ENCODE measurements at places on chromosomes 7 and 10.
A peak's percentile ranks its signal among the peaks of the same experiment; 100 is the strongest.

- no peak for DNase-seq
Observed at GRCh38 chr10:131630772-131631258, 270.0 kb upstream of the PPP2R2D start.

DNA sequence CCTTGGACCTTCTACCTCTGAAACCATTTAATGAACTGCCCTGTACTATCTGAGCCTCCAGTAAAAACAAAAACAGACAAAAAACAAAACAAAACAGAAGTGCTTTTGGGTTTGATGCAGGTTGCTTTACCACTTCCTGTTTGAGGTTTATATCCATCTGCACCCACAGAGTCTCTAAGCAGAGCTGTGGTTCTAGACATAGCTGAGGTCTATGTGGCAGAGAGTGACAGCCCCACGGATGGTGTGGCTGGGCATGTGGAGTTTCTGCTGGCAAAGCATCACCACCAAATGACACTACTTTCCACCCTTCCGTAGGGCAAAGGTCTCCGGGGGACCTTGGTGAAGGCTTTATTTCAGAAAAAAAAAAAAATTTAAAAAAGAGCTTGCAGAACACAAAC, 754.2 kb downstream of the GRID1 start:
- DNase-seq = no peak

GRCh38 chr10:6704896-6705295, 124.8 kb upstream of the PRKCQ start:
- DNase-seq = no peak

GRCh38 chr10:5575482-5576153, 50.9 kb downstream of the CALML3 start:
- DNase-seq = no peak

DNA sequence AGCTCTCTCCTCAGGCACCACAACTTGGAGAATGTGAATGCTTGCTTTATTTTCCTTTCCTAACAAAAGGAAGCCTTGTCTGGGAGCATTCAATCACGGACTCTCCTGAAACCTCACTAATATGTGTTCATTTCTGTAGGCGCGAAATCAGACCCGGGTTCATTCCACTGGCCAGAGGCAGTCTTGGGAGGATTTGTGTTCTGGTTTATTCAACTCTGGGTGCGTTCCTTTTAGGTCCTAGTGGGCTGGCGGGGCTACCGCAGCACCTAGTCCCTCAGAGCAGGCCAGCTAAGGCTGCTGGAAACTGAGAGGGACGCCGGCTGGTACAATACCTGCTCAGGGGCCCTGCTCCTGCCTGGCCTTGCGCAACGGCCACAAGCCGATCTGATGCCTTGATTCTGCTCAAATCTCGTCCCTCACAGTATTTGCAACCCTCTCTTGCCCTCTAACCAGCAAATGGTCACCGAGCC, 7.5 kb downstream of the HOXA4 start:
- DNase-seq = no peak

- no peak for DNase-seq
Observed at GRCh38 chr7:46705386-46706255, 784.5 kb upstream of the IGFBP3 start.

DNA sequence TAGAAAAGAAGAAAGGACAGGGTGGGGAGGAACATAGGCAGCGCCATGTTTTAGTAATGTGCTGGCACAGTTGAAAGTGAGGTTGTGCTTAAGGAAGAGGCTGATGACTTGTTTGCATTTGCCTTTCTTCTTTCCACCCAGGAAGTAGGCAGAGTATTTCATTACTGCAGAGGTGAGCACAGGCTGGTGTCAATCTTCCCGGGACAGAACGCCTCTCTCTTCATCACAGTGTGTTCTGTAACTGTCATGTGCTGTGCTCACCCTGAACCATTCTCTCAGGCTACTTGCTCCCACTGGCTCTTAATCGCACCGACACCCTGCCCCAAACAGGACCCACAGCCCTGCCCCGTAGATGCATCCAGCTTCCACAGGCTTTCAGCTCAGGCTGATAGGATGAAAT, 135.8 kb upstream of the YAE1 start:
- no peak for DNase-seq

DNA sequence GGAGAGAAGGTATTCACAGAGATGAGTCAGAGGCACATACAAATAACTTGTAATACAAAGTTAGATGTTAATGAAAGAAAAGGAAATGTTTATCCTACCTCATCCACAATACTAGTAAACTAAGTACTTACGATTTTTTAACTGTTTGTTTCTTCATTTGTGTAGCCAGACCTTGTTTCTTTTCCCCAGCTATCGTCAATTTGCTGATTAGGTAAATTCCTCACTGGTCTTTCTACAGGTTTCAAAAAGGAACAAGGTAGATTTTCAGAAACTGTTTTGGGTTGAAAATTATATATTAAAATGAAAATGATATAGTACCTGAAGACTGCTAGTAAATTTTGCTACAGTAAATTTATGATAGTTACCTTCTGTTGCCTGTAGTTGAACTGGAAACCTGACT, 56.6 kb downstream of the PON1 start:
- DNase-seq = no peak

- no peak for DNase-seq
Observed at GRCh38 chr7:71182438-71182935, 50.5 kb downstream of the GALNT17 start.

- no peak for DNase-seq
Observed at GRCh38 chr7:34041707-34042106, 136.4 kb downstream of the BMPER start.

DNA sequence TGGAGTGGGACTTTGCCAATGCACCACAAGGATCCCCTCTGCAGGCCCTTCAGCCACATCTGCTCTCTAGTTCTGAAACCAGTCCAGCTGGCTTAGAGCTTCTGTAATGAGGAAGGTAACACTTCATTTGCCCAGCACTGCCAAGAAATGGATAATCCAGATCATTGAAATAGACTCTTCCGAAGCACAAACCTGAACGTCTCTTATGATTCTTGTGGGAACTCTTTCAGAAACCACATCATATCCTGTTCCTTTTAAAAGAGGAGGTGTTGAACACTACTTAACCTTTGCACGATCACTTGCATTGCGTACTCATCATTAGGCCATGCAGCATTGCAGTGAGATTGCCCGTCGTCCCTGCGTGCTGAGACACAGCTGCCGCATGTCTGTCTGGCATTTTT, 25.8 kb upstream of the PLPP4 start:
- no peak for DNase-seq

DNA sequence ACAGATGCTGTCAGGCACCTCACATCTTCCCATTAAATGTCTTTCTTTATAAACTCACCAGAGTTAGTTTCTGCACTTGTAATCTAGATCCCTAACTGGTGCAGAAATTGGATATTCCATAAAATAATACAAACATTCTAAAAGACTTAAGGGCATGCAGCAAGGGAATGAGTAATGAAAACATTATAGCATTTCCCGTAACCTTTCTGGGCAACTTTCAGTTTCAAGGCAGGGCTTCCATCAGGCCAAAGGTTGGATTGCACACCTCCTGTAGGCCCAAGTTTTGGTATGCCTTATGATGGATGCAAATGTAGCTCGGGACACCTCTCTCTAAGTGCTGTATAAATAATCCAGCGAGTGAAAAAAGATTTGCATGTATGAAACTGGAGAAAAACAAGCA, 129.9 kb upstream of the LYZL2 start:
- no peak for DNase-seq

- DNase-seq = no peak
Observed at GRCh38 chr10:71629131-71629530, 90.4 kb downstream of the C10orf105 start.

DNA sequence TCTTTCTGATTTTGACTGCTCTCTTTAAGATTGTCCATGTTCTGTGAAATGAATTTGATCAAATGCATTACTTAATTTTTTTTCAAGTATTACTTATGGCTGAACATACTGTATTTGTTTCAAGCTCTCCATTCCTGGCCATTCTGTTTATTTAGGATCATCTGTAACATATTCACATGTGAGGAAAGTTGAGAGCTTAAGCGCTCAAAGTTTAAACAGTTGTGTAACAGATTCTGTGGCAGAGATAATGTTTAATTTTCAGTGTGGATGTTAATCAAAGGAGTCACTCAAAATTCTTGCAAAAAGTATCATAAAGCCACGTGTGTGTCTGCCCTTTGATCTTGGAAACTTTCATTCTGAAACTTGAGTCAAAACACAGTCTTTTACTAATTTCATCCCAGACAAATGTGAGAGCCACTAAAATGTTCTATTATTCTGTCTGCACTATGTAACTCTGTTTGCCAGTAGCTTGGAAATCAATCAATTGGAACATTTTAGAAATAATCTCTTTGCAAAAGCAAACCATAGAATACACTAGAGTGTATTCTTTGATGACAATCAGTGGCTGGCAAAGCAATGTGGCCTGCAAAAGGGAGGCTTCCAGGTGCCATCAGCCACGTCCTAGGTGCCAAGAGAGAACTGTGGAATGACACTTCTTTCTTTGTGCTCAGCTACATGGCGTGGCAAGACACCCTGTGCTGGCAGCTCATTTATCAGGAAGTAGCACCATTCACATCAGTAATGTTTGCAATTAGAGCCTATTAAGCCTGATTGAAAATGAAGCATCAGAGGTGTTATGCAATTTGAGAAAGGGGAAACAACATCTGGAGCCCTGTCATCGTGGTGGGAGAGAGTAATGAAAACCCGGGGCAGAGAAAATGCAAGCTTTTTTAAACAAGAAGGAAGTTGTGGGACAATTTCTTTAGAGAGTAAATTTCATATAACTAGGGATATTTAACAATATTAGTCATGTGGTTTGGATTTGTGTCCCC, 40.9 kb downstream of the ARL5B start:
- no peak for DNase-seq

GRCh38 chr10:70035531-70035930, 17.1 kb upstream of the MACROH2A2 start:
- DNase-seq = no peak

DNA sequence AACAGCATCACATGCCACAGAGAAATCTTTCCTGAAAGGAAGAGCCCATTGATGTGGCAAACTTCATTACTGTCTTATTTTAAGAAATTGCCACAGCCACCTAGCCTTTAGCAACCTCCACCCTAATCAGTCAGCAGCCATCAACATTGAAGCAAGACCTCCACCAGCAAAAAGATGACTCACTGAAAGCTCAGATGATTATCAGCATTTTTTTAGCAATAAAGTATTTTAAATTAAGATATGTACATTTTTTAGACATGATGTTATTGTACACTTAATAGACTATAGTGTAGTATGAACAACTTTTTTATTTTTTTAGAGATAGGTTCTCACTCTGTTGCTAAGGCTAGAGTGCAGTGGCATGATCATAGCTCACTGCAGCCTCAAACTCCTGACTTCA, 14.8 kb downstream of the STEAP1B start:
- DNase-seq = no peak

DNA sequence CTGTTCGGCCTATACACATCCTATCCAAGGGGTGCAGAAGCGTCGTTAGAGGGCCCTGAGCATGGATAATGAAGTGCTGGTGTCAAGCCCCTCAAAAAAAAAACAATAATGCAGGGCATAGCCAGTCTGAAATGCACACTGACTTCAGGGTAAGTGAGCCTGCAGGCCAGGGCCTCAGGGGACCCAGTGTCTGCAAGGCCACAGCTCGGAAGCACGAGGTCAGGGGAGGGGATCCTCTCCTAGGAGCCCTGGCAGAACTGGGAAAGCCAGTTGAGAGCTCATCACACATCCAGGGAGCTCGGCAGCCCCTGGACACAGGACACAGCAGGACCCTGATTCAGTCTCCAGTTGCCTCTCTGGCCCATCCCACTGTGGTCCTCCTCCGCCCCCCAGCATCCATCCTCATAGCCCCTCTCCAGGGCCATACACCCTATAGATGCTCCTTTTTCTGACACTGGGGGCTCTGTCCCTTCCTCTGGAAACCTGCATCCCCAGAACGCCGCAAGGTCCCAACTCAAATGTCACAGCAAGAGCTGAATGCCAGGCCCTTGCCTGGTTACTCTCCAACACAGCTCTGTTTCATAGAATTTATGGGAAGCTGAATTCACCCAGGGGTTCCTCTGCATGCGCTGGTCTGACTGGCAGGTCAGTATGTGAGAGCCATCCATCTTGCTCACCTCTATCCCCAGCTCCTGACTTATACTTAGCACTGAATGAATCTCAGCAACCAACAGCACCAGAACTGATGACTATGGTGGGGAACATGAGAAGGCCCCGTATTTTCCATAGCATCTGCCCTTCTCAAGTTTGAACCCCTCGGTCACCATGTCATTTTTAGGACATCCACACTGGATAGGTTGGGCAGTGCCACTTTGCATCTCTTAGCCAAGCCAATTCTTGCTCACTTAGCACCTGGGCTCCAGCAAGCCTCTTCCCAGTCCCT, 717.0 kb upstream of the IGFBP3 start:
- DNase-seq = no peak

- no peak for DNase-seq
Observed at GRCh38 chr7:29285444-29285793, 90.8 kb downstream of the CHN2 start.

DNA sequence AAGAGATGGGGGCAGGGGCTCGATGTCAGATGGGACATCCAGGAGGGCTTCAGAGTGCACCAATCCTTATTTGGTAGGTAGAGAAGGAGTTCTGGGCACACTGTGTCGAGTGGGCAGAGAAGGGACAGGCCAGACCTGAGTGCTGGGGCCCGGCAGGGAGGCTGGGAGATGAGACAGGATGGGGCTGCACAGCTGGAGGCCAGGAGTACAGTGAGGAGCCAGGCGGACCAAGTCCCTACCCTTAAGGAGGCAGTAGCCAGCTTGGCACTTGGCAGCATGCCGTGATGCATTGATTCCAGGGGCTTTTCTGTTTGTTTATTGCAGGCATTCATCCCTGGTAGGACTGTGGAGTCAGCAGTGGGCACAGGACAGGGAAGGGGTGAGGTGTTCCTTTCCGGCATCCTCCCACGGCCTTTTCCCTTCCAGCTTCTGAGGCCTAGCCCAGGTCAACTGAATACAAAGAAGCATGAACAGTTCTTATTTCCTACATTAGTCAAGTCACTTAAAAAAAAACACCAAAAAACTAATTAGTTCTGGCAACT, 168.8 kb upstream of the CDCA7L start:
- DNase-seq = peak; percentile 14

- DNase-seq = no peak
Observed at GRCh38 chr10:97109547-97109946, 76.2 kb downstream of the SLIT1 start.

DNA sequence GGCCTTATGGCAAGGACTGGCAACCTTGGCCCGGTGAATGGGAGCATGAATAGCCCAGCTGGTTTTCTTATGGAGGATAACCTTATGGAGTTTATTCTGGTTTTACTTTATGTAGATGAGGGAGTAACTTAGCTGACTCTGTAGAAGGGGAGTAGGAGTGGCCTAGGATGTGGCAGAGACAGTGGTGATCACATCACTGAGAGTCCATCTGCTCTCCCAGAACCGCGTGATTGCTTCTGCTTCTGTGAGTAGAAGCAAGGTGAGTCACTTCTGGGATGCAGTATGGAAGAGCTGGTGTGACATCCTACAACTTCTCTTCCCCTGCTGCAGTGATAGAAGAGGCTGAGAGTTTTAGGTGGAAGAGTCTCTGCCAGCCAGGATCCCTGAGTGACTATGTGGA, 129.2 kb downstream of the RPS24 start:
- DNase-seq = no peak

Measured in Caco-2 (cell line).